ENCODE measurements at places on chromosomes 13 and 19. TPM values are rescaled to one million over a fixed set of nuclear protein-coding genes. Genes with fewer than 3 reads are reported as not detected.
A peak's percentile ranks its signal among the peaks of the same experiment; 100 is the strongest.

DNA sequence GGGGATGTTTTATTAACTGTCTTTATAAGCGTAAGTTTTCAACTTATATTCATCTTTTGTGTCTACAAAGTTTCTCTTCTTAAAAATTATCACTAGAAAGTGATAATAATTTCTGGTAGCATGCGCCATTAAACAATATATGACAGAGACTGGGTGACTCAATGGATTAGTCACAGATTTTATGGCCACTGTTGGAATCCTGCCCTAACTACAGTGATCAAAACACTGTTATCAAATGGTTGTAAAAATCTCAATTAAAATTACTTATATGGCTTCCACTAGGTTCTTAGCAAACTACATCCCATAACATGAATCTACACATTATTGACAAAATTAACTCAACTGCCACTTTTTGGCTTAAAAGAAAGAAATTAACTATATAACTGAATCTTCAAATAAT is 350.0 kb downstream of the DACH1 start:
- no peak for DNase-seq

GRCh38 chr19:8577247-8577646 is at the start of gene MYO1F:
TSS of gene MYO1F (minus strand) at chr19:8577442. CDS start at chr19:8577309, 133 bp downstream.
- no peak for DNase-seq

- no peak for DNase-seq
Observed at GRCh38 chr19:1511318-1512317, 1.2 kb downstream of the ADAMTSL5 start.

Gene ANKRD24
- polyA plus RNA-seq, result 2.9 TPM

DNA sequence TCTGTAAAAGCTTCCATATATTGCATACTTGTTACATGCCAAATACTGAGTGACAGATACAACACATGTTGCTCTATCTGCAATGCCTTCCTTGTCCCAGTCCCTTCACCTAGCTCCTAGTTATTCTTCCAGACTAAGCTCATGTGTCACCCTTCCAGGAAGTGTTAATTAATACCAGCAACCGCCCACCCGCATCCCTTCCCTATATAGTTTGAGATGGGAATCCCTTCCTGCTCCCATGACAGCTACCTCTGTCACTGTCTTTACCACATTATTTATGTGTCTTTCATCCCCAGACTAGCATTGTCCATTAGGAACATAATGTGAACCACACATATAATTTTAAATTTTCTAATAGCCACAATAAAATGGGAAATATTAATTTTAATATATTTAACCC is 49.5 kb upstream of the FRY start:
- no peak for DNase-seq

- DNase-seq, result no peak
Observed at GRCh38 chr13:51417716-51418115, 35.1 kb downstream of the INTS6 start.

DNA sequence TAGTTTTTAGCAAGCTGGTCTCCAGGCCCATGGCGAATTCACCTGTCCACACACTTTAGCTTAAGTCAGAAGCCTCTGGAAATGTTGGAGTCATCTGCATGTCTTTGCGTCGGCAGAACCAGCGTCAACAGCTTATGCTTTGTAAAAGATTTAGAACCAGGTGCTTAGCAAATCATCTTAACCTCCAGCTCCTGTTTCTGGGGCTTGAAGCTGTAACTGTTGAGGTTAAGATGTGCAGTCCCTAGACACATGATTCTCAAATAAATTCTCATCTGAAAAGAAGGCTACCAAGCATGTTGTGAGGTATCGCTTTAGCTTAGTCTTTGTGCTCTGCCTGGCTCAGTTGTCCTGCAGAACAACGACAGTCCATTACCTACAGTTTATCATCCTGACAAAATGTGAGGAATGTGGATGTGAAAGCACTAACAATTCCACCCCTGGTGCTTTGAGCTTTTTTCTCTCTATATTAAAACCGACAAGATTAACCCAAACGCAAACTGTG is 4.4 kb downstream of the EFNB2 start:
- no peak for DNase-seq

- no peak for DNase-seq
Observed at GRCh38 chr13:73608711-73609485, 525.3 kb downstream of the KLF12 start.

- no peak for DNase-seq
Observed at GRCh38 chr19:41325947-41326706, 16.2 kb downstream of the CCDC97 start.

Gene TEKTIP1
- 4.5 TPM for polyA plus RNA-seq

- no peak for DNase-seq
Observed at GRCh38 chr19:46019270-46019669, 3.6 kb downstream of the PGLYRP1 start.

DNA sequence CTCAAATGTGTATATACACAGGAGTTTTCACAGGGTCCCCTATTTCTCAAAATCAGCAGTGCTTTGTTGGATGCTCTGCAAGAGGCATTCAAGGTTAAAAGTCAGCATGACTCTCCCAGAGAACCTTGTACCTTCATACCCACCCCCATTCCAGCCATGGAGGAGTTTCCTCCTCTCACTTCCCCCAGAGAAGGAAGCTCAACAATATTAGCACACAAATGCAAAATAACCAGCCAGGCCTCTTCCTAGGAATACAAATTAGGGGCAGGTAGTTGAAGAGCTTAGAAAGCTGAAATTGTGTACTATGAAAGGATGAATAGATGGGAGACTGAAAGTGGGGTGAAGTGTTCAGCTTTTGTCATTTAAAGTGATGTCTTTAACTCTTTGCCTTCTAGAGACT is 43.8 kb downstream of the SPRY2 start:
- no peak for DNase-seq

- DNase-seq, result no peak
Observed at GRCh38 chr19:56177564-56178243, 1.9 kb downstream of the GALP start.

GRCh38 chr19:45153339-45154063 is 7.3 kb downstream of the NKPD1 start:
- no peak for DNase-seq

Gene SHISA2
- polyA plus RNA-seq, result 59.8 TPM

Gene BSG
- polyA plus RNA-seq, result 210 TPM

DNA sequence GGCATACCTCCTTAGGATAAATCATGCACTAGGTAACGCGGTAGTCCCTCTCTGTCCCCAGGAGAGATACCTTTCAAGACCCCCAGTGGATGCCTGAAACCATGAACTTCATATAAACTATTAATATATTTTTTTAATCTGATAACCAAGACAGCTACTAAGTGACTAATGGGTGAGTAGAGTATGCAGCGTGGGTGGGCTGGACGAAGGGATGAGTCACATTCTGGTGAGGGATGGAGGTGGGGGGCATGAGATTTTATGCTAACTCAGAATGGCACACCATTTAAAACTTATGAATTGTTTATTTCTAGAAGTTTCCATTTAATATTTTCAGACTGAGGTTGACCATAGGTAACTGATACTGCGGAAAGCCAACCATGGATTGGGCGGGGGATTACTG is 46.2 kb downstream of the CDK8 start:
- DNase-seq, result no peak

GRCh38 chr19:4906963-4907362 is 2.3 kb upstream of the UHRF1 start:
- DNase-seq, result no peak

DNA sequence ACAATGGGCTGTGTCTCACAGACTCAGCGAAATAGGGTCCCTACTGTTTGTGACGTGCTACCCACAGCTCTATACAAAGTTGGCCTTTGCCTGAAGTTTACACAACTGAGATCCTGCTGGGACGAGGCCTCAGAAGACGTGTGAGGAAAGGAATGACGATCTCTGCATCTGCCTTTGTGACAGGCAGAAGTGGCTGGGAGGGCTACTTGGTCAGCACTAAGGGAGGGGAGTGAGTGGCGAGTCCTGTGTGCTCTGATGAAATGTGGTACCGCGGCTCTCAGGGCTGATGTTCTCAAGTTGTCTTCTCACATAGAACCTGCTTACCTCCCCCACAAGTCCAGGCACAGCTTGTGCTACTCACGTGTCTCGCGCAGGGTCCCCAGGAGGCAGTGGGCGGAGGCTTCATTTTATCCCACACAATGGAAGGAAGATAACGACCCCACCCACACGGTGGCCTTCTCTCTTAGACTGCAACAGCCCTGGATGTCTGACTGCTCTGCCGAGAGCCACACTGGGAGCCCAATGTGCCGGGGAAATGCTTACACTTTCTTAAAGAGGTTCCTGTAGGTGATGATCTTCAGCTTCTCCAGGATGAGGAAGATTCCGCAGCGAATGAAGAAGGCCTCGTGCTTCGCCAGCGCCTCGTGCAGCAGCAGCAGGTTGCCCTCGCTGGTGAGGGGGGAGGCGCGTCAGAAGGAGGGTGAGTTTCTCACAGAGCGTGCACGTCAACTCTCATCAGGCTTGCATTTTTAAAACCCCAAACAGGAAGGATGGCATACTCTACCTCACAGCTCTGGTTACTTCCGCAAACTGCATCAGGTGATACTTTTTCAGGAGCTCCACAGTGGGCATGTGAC is 21.2 kb downstream of the PROZ start:
- DNase-seq, result no peak

Gene KCNRG
- 1.00 TPM for polyA plus RNA-seq

DNA sequence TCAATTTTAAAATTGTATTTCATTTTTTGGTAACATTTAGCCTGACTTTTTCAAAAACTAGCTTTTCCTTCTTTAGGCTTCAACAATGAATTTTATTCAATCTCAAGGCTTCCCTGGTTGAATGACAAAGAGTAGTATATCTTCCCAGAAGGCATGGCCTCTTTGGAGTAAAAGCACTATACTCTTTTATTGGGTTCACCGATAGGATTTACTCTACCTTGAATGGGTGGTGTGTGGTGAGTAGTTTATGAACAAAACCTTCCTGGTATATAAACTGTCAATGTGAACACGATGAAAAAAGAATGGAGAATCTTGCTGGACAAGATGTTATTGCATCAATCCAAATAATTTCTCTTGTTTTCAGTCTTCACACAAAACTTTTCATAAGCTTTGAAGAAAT is 167.7 kb downstream of the DACH1 start:
- DNase-seq, result no peak

DNA sequence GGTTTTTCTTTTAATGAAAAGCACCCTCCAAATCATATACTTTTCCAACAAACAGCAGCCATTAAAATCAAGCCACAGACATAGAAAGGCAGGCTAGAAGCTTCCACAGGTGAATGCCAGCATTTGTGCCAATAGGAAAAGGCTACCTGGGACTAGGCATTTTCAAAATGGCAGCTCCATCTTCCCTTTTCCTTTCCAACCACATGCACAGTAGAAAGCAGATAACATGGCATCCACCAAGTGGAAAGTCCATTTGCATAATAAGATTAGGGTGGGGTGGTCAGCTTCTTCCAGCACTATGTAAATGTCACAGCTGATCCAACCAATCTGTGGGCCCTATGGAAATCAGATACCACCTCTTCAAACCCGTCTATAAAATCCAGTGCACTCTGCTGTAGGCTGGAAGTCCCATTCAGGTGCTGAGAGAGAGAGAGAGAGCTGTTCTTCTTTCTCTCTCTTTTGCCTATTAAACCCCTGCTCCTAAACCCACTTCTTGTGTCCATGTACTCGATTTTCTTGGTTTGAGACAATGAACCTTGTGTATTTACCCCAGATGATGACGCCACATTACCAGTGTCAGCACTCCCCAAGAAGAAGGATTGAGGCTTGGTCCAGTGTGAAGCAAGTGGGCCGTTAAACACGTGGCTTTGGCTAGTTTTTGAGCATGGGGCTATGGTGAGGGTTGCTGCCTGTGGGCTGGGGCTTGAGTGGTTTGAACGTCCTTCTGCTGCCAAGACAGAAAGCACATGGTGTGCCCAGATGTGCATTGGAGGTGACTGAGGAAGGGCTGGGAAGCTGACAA is 24.2 kb upstream of the IGFL1 start:
- DNase-seq, result no peak

- DNase-seq, result no peak
Observed at GRCh38 chr19:52224211-52224610, 34.4 kb downstream of the PPP2R1A start.

Gene AMH
- polyA plus RNA-seq, result 6.1 TPM

GRCh38 chr13:114261328-114261965 is 20.0 kb upstream of the UPF3A start:
- DNase-seq, result no peak

- no peak for DNase-seq
Observed at GRCh38 chr13:46121033-46121432, 16.2 kb upstream of the CPB2 start.

Gene FAM83E
- polyA plus RNA-seq, result not detected

DNA sequence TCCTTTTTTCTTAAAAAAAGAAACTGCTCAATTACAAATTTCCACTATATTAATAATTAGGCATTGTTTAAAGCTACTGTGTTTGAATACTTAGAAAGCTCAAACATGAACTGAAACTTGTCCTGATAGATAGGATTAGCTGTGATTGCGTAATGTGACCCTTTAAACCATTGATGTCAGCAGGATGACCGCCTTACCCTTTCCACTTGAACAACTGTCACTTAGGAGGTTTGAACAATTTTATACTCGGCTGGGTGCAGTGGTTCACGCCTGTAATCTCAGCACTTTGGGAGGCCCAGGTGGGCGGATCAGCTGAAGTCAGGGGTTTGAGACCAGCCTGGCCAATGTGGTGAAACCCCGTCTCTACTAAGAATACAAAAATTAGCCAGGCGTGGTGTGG is 2.9 kb downstream of the LAMP1 start:
- DNase-seq, result no peak

DNA sequence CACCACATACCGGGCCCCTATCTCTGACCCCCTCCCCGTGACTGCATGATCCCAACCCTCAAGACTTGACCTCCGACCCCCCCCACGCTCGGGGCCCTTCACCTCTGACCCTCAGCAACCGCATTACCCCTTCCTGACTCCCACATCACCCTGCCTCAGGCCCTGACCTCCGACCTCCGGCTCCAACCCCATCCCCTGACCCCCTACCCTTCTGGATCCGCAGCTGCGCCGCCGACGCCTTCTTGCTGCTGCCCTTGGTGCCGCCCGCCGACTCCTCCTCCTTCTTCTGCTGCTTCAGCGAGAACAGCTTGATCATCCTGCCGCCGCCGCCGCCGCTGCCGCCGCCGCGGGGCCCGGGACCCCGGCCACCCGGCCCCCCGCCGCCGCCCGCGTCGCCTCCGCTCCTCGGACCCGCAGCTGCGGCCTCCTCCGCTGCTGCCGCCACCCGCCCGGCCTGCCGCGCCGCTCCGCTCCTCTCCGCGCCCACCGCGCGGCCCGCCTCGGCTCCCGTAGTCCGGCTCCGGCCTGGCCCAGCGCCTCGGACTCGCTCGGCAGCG is at the start of gene UBE2M:
UBE2M (minus strand) TSS at position 546 of the 557 bp plus-strand sequence; CDS start at position 316, 230 bp downstream.
- DNase-seq, result no peak

DNA sequence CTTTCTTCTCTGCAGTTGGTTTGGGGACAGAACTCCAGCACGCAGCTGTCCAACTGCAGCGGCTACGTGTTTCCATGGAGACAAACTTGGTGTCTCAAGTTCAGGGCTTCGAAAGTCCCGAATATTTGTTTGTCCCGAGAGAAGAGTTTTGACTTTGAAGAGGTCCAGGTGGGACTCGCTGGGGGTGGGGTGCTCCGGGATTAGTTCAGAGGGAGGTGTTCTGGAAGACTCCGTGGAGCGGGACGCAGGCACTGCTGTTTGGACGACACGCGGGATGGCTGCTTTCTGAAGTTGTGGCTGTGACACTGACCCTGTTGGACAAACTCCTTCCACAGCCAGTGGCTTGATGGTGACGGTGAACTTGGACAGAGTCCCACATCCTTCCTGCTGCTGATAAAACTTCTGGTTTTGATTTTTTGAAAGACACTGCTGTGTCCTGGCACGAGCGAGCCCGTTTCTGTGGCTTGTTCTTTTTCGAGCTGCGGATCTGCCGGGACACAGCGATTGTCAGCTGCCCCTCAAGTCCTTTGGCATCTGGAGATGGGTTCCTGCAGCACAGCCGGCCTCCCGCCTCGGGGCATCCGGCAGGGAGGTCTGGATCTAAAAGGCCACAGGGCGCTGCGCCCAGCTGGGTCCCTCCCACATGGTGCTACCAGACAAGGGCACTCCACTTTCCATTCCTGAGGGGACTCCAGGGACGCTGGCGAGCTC is 15.9 kb upstream of the RANBP3 start:
- DNase-seq, result peak; percentile 64
